ENCODE measurements at places on chromosomes 7 and 10.

DNA sequence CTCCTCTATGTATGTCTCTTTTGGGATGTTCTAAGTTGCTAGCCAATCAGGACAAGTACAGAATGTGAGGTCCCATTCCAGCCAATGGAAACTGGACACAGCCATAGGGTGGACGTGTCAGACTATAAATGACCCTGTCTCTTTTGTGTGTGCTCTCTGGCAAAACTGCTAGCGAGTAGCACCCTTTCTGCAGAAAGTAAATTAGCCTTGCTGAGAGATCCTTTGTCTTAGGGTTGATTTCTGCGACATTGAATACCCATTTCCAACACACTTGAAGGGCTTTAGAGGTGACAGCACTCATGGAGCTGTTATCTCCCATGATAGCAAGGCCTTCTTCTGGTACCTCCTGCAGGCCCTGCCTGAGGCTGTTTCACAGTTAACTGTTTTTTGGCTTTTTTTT, 107.5 kb downstream of the CCNY start:
- no peak for DNase-seq

DNA sequence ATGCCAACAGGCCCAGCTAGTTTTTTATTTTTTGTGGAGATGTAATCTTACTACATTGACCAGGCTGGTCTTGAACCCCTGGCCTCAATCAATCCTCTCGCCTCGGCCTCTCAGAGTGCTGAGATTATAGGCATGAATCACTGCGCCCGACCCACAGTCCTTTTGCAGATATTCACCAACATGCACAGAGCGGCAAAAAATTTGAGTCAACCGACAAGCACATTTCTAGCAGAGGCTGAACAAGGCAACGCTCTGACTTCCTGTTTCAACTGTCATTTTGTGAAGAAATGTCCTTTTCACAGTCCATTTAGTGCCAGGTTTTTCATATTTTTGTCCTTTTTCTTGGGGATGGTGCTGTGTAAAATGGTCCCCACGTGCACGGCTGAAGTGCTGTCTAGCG, 71.1 kb upstream of the KAT6B start:
- no peak for DNase-seq

DNA sequence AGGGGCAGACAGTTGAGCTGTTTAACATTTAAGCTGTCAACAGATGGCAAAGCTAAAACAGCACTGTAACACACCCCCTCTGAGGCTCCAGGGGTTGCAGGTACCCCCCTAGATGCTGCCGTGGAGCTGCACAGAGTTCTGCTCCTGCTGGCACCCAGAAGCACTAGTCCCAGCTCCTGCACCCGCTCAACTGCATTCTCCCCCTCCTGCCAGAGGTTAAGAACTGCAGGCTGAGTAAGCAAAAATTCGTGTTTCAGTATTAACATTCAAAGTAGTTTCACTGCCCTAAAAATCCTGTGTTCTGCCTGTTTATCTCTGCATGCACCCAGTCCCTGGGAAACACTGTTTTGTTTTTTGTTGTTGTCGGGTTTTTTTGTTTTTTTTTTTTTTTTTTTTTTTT, 790.8 kb upstream of the KCND2 start:
- no peak for DNase-seq

GRCh38 chr10:110775020-110775375, 96.7 kb upstream of the PDCD4 start:
- no peak for DNase-seq

DNA sequence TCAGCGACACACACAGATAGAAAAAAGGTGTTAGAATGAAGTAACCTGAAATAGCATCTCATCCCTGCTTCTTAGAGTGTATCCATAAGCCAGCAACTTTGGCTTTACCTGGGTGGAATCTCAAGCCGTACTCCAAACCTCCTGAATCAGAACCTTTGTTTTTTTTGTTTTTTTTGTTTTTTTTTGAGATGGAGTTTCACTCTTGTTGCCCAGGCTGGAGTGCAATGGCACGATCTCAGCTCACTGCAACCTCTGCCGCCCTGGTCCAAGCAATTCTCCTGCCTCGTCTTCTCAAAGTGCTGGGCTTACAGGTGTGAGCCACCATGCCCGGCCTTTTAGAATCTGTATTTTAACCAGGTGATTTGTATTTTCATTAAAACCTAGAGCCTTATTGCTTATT, 9.0 kb downstream of the NRBF2 start:
- DNase-seq: no peak

All from thoracic aorta (tissue), 2 donors.